ENCODE measurements at places on chromosomes 5 and 9.

GRCh38 chr5:81726297-81726696, 24.6 kb downstream of the SSBP2 start:
- DNase-seq = no peak
- H3K4me3 ChIP-seq = no peak overlapping the region
- H3K36me3 ChIP-seq = no peaks in the 10 kb centered on the region
- no peak overlapping the region for H3K27ac ChIP-seq

- H3K4me3 ChIP-seq = no peak overlapping the region
- H3K27me3 ChIP-seq = no peaks in the 10 kb centered on the region
- H3K36me3 ChIP-seq = no peaks in the 10 kb centered on the region
- no peaks in the 10 kb centered on the region for H3K4me1 ChIP-seq
- H3K27ac ChIP-seq = no peak overlapping the region
Observed at GRCh38 chr9:30673132-30673531, 1711.3 kb upstream of the ACO1 start.

- DNase-seq = no peak
- no peak overlapping the region for H3K4me3 ChIP-seq
- H3K4me1 ChIP-seq = no peaks in the 10 kb centered on the region
- H3K27me3 ChIP-seq = no peaks in the 10 kb centered on the region
Observed at GRCh38 chr5:152900332-152900731, 495.3 kb upstream of the NMUR2 start.

- H3K27me3 ChIP-seq = peaks cover 25% of the 10 kb centered on the region
- H3K27ac ChIP-seq = no peak overlapping the region
- DNase-seq = no peak
- H3K4me3 ChIP-seq = no peak overlapping the region
Observed at GRCh38 chr9:1024112-1024511, 26.0 kb upstream of the DMRT2 start.

- DNase-seq = no peak
- H3K27me3 ChIP-seq = no peaks in the 10 kb centered on the region
- no peak overlapping the region for H3K27ac ChIP-seq
- H3K36me3 ChIP-seq = no peaks in the 10 kb centered on the region
- no peak overlapping the region for H3K4me3 ChIP-seq
- peaks cover 4% of the 10 kb centered on the region for H3K4me1 ChIP-seq
Observed at GRCh38 chr9:31144614-31145013, 1239.8 kb upstream of the ACO1 start.

DNA sequence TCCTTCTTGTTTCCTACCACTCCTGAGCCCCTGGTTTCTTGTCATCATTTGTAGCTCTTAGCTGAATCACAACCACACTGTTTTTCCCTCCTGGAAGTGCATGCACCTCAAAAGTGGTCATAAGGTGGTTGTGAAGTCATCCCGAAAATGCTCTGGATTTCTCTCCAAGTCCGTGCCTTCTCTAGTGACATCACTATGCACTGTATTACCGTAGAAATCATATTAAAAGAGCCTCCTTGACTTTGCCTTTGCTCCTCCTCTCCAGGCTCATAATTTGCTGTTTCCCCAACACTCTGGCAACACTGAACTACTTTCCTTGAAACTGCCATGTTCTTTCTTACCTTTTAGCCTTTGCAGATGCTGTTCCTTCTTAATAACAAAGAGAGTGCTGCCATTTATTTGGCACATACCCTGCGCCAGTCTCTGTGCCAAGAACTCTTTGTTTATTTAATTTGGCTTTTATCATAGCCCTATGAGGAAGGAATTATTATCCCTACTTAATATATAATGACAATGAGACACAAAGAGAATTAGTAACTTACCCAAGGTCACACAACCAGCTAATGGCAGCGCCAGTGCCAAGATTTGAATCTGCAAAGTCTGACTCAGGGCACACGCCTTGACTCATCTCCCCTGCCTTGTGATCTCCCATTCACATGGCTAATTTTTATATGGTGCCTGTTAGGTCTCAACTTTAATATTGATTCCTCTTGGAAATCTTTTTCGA, 115.4 kb downstream of the KIF4B start:
- no peaks in the 10 kb centered on the region for H3K4me1 ChIP-seq
- H3K27ac ChIP-seq = no peak overlapping the region
- DNase-seq = no peak
- no peaks in the 10 kb centered on the region for H3K36me3 ChIP-seq
- peaks cover 12% of the 10 kb centered on the region for H3K27me3 ChIP-seq

GRCh38 chr9:6904371-6904770, 146.6 kb downstream of the KDM4C start:
- no peaks in the 10 kb centered on the region for H3K27me3 ChIP-seq
- no peak overlapping the region for H3K4me3 ChIP-seq
- DNase-seq = no peak
- peaks cover 28% of the 10 kb centered on the region for H3K4me1 ChIP-seq
- H3K27ac ChIP-seq = no peak overlapping the region
- peaks cover 37% of the 10 kb centered on the region for H3K36me3 ChIP-seq

GRCh38 chr9:133238272-133238850, 29.3 kb upstream of the OBP2B start:
- H3K4me3 ChIP-seq = peak overlapping the region; percentile 78
- peak; percentile 31 for DNase-seq
- no peaks in the 10 kb centered on the region for H3K36me3 ChIP-seq

DNA sequence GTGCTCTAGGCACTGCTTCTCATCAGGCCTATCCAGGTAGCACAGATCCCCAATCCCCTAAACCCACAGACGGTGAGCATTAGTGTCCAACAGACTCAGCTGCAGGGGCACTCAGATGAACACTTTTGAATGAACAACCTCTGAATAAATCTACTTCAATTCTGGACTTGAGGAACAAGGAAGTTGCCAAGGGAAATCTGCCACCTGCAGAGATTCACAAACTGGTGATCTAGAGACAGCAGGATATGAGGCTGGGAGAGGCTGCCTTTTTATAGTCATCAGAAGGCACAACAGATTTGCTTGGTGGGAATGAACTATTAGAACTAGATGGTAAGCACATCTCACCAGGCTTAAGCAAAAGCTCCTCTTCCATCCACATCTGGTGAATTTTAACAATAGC, 7.0 kb upstream of the HK3 start:
- H3K27ac ChIP-seq = no peak overlapping the region
- H3K36me3 ChIP-seq = peaks cover 48% of the 10 kb centered on the region
- no peak overlapping the region for H3K4me3 ChIP-seq
- DNase-seq = no peak
- H3K27me3 ChIP-seq = no peaks in the 10 kb centered on the region
- H3K4me1 ChIP-seq = peaks cover 38% of the 10 kb centered on the region

GRCh38 chr5:35171078-35171477, 59.2 kb downstream of the PRLR start:
- H3K4me3 ChIP-seq = no peak overlapping the region
- no peak for DNase-seq
- no peaks in the 10 kb centered on the region for H3K36me3 ChIP-seq
- no peaks in the 10 kb centered on the region for H3K4me1 ChIP-seq
- no peaks in the 10 kb centered on the region for H3K27me3 ChIP-seq

GRCh38 chr9:133999851-134000265, 7.7 kb upstream of the VAV2 start:
- H3K36me3 ChIP-seq = no peaks in the 10 kb centered on the region
- peaks cover 42% of the 10 kb centered on the region for H3K27me3 ChIP-seq
- no peak overlapping the region for H3K27ac ChIP-seq
- H3K4me3 ChIP-seq = no peak overlapping the region
- no peak for DNase-seq
- H3K4me1 ChIP-seq = peaks cover 16% of the 10 kb centered on the region

DNA sequence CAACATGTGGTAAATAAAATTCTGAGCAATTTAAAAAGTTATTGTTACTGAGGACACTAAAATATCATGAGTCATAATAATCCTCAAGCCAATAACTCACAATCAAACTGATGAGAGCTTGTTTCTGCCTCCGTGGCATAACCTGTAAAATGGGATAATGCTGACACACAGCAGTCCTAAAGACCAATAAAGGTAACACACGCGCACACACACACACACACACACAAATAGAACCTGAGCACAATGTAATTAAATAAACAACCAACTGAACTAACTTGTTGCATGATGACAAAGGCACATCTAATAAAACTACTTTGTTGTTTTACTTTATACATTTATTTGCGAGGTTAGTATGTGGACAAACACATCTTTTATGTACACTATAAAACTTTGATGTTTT, 358.2 kb downstream of the BNC2 start:
- H3K36me3 ChIP-seq = no peaks in the 10 kb centered on the region
- no peaks in the 10 kb centered on the region for H3K27me3 ChIP-seq
- H3K4me1 ChIP-seq = no peaks in the 10 kb centered on the region
- H3K27ac ChIP-seq = no peak overlapping the region
- H3K4me3 ChIP-seq = no peak overlapping the region

- DNase-seq = peak; percentile 58
- peaks cover 97% of the 10 kb centered on the region for H3K4me1 ChIP-seq
- peak overlapping the region; percentile 64 for H3K4me3 ChIP-seq
- no peaks in the 10 kb centered on the region for H3K27me3 ChIP-seq
- peak overlapping the region; percentile 94 for H3K27ac ChIP-seq
Observed at GRCh38 chr9:123322273-123323195, 33.5 kb upstream of the CRB2 start.

DNA sequence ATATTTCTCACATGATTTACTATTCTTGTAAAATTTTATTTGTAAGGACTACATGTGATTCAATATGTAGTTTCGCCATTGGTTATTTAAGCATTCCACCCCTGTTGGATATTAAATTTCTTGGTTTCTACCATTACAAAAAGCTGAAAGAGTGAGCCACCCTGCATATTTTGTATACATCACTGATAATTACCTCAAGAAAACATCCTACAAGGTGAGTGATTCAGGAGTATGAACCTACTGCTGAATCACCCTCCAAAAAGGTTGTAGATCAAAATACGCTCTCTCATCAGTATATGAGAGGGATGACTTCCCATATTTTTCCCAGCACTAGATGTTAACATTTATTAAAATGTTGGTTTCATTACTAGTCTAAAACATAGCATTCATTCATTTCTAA, 454.3 kb upstream of the WWC1 start:
- H3K27me3 ChIP-seq = no peaks in the 10 kb centered on the region
- H3K36me3 ChIP-seq = no peaks in the 10 kb centered on the region
- H3K4me3 ChIP-seq = no peak overlapping the region
- H3K27ac ChIP-seq = no peak overlapping the region
- DNase-seq = no peak
- no peaks in the 10 kb centered on the region for H3K4me1 ChIP-seq

- H3K27ac ChIP-seq = no peak overlapping the region
- no peaks in the 10 kb centered on the region for H3K4me1 ChIP-seq
- no peak overlapping the region for H3K4me3 ChIP-seq
- DNase-seq = no peak
Observed at GRCh38 chr9:18371621-18372020, 102.3 kb upstream of the ADAMTSL1 start.

GRCh38 chr5:132493241-132493640, 2.7 kb upstream of the IRF1 start:
- no peak for DNase-seq
- H3K4me3 ChIP-seq = no peak overlapping the region
- peaks cover 63% of the 10 kb centered on the region for H3K4me1 ChIP-seq
- no peak overlapping the region for H3K27ac ChIP-seq
- H3K36me3 ChIP-seq = peaks cover under 1% of the 10 kb centered on the region

DNA sequence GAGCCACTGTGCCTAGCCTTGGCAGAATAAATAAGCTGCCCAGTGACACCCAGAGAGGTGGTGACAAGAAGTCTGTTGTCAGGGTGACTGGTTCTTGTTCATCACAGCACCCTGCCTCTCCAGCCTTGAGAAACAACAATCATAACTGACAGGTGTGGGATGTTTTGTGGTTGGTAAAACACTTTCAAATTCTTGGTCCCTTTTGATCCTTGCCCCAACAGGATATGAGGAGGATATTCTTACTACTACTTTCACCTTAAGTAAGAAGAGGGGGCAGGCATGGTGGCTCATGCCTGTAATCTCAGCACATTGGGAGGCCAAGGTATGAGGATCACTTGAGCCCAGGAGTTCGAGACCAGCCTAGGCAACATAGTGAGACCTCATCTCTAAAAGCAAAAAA, 14.2 kb upstream of the FRRS1L start:
- peaks cover 20% of the 10 kb centered on the region for H3K27me3 ChIP-seq
- H3K27ac ChIP-seq = no peak overlapping the region
- peaks cover 7% of the 10 kb centered on the region for H3K4me1 ChIP-seq
- no peaks in the 10 kb centered on the region for H3K36me3 ChIP-seq

GRCh38 chr5:124527220-124527991, 219.0 kb downstream of the ZNF608 start:
- peaks cover 36% of the 10 kb centered on the region for H3K4me1 ChIP-seq
- H3K4me3 ChIP-seq = no peak overlapping the region
- peaks cover 2% of the 10 kb centered on the region for H3K36me3 ChIP-seq
- no peak for DNase-seq

GRCh38 chr5:6707852-6708251, 5.4 kb upstream of the TENT4A start:
- H3K27me3 ChIP-seq = peaks cover 6% of the 10 kb centered on the region
- H3K36me3 ChIP-seq = peaks cover 7% of the 10 kb centered on the region
- H3K4me3 ChIP-seq = no peak overlapping the region
- peaks cover 34% of the 10 kb centered on the region for H3K4me1 ChIP-seq

DNA sequence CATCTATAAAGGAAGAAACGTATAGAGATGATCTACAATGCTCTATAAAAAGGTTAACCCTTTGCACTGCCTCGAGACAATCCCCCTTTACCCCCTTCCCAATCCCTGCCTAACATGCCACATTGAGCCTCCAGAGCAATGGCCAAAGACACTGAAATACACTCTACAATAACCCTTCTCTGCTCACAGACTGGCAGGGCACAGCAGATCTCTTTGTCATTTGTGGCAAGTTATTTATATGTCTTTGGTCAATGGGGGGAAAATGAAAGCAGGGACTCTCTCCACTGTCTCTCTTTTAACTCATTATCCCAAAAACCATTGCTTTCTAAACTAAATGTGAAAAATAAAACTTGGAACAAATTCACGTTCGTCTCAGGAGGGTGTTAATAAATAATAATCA, 51.7 kb downstream of the PTCH1 start:
- peaks cover 45% of the 10 kb centered on the region for H3K27me3 ChIP-seq
- H3K27ac ChIP-seq = peak overlapping the region; percentile 10
- no peak overlapping the region for H3K4me3 ChIP-seq
- H3K4me1 ChIP-seq = peaks cover 24% of the 10 kb centered on the region

DNA sequence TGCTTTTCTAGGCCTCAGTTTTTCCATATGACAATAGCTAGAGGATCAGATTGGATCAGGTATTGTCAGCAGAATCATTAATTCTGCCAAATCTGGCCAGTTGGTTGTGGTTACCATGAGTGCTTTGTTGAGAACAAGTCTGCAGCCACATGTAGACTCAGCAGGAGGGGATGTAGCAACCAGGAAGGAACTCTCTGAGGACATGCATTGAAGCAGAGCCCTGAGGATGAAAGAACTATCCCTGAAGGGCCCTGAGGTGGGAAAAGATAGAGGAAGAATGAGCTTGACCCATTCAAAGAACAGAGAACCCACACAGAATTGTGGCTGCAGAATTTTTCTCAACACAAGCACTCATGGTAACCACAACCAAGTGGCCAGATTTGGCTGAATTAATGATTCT, 60.1 kb upstream of the AFAP1L1 start:
- no peak overlapping the region for H3K4me3 ChIP-seq
- no peak for DNase-seq
- no peaks in the 10 kb centered on the region for H3K36me3 ChIP-seq
- no peak overlapping the region for H3K27ac ChIP-seq
- no peaks in the 10 kb centered on the region for H3K4me1 ChIP-seq

GRCh38 chr5:103894882-103895281, 332.3 kb upstream of the NUDT12 start:
- no peaks in the 10 kb centered on the region for H3K27me3 ChIP-seq
- H3K4me3 ChIP-seq = no peak overlapping the region
- H3K4me1 ChIP-seq = no peaks in the 10 kb centered on the region
- H3K36me3 ChIP-seq = no peaks in the 10 kb centered on the region
- no peak for DNase-seq

GRCh38 chr5:133294380-133294779, 242.6 kb downstream of the HSPA4 start:
- H3K27ac ChIP-seq = no peak overlapping the region
- H3K27me3 ChIP-seq = no peaks in the 10 kb centered on the region
- DNase-seq = no peak
- no peak overlapping the region for H3K4me3 ChIP-seq
- no peaks in the 10 kb centered on the region for H3K4me1 ChIP-seq
- H3K36me3 ChIP-seq = no peaks in the 10 kb centered on the region
